ENCODE measurements at places on chromosomes 2 and 18.

- no peak for DNase-seq
Observed at GRCh38 chr2:169512525-169512924, 3.0 kb downstream of the KLHL41 start.

- DNase-seq: peak; percentile 54
Observed at GRCh38 chr18:53458944-53459580, 765.4 kb downstream of the MBD2 start.

- DNase-seq: no peak
Observed at GRCh38 chr2:70479816-70480215, 73.8 kb downstream of the TGFA start.

GRCh38 chr2:210189452-210190138 lies 18.4 kb upstream of the KANSL1L start:
- DNase-seq: no peak

DNA sequence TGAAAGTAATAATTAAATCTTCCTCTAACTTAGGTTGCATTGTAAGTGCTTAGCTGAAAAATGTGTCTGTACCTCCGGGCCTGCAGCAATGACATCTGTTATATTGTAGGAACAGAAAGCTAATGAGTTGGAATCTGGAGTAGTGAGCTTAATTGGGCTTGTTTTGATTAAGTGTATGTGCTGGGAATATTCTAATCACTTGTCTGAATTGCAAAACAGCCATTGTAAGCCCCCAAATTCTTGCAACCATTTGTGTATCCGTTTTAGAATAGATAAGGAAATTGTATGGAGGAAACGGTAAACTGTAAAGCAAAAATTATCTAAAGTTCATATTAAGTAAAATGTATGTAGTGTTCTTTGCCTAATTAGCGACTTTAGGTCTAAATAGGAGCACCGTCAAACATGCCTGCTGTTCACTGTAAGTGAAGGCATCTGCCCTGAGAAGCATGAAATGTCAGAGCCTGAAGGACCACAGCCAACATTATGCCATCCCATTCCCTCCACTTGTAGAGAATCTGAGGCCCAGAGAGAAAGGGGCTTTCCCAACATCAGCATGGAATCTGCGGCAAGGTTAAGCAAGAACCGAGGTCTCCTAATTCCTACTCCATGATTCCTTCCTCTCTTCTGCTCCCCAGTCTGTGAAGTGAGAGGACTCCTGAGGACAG lies 466.4 kb downstream of the TDRD15 start:
- no peak for DNase-seq

GRCh38 chr2:28401948-28402550 lies 9.4 kb downstream of the FOSL2 start:
- DNase-seq: no peak

- no peak for DNase-seq
Observed at GRCh38 chr2:36168115-36168514, 187.5 kb upstream of the CRIM1 start.

DNA sequence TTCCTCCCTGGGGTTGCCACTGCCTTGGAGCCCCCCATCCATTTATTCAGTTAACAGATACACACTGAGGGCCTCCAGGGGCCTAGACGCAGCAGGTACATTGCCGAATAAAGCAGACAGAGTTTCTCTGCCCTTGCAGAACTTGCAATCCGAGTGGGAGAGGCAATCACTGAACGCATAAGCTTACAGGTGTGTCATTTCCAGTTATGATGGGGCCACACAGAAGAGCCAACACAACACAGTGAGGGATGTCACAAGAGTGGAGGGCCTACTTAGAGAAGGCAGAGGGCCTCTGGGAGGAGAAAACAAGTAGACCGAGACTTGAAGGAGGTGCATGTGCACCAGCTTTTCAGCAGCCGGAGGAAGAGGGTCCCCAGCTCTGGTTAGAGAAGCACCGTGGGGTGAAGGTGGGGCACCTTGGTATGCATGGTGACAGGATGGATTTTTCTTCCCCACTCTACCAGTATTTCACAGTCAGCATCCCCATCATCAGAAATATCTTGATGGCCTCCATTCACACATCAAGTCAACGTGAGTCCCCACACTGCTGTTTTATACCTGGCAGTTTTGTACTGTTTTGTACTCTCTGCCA lies 150.9 kb downstream of the SMAD7 start:
- DNase-seq: no peak

DNA sequence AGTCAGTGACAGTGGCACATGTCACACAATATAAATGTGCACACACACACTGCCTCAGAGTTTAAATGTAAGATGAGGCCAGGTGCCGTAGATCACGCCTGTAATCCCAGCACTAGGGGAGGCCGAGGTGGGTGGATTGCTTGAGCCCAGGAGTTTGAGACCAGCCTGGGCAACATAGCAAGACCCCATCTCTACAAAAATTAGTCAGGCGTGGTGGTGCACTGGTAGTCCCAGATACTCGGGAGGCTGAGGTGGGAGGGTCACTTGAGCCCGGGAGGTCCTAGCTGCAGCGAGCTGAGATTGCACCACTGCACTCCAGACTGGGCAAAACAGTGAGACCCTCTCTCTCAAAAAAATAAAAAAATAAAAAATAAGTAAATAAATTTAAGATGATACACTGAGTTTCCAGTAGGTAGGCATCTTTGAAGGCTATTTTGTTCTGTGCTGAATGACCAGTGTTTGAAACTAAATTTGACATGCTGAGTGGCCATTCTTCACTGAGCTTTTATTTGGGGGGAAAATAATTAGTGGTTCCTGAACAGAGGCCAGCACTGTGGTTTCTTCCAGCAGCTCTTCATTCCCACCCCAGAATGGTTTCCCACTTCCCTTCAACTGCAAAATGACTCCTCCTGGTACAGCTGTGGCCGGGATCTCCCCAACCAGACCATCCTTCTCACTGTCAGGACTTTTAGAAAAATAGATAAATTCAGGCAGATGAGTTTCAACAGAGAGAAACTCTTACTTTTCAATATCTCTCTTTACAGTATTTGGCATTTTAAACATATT lies 44.9 kb downstream of the PSMG2 start:
- no peak for DNase-seq

Data from hippocampal formation (tissue), 2 donors.